SK-N-SH treated with all-trans-retinoic acid at 6 μM for 48 hours (cell line): ENCODE measurements at places on chromosomes 13 and 19.

DNA sequence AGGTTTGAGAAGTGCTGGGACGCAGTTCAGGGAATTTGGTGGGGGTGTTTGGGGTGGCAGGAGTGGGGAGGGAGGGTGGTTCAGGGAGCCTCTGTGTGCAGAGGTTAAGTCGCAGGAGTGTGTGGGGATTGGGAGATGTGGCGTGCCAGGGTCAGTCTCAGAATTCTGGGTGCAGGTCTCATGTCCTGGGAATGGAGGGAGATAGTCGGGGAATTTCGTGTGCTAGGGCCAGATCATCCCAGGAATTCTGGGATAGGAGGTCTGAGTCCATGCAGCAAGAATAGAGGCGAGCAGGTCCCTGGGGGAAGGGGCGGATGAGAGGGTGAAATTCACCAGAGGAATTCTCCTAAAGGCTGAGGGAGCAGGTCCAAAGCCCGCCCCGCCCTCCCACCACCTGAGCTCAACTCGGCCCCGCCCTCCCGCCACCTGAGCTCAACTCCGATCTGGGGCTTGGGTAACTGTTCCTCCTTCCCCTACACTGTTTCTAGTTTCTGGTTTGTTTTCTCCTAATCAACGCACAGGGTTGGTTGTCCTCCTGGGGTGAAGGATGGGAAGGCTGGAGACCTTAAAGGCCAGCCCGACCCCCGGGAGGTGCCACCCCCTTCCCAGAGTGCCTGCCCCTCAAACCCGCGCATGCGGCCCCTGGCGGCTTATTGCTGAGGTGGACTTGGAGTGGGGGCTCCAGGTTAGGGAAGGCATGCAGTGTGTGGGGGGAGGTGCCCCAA lies 15.2 kb downstream of the KCNC3 start:
- ATAC-seq = no peak

DNA sequence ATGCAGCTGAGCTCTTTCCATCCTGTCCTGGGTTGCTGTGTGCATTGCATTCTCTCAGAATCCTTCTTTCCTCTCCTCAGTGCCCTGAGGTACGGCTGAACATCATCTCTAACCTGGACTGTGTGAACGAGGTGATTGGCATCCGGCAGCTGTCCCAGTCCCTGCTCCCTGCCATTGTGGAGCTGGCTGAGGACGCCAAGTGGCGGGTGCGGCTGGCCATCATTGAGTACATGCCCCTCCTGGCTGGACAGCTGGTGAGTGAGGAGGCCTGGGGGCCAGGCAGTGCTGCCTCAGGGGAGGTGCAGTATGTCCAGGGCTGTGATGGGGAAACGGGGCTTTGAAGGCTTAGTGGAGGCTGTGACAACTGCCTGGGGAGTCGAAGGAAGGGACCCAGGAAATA lies 29.8 kb downstream of the PPP2R1A start:
- ATAC-seq = no peak

DNA sequence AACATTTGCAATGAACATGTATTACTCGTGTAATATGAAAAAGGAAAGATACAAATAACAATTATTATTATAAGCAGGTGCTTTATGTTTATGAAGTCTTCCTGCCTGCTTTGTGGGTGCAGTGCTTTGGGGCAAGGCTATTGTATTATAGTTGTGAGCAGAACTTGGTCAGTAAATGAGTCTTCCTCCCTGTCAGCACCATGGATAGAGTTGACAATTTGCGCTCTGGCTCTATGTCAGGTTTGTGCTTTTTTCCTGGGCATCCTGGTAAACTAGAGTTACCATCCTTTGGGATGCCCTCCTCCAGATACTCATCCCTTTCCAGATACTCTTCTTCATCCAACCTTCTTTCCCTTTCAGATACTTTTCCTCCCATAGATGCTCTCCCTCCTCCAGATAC lies 19.6 kb downstream of the ERICH6B start:
- no peak for ATAC-seq

DNA sequence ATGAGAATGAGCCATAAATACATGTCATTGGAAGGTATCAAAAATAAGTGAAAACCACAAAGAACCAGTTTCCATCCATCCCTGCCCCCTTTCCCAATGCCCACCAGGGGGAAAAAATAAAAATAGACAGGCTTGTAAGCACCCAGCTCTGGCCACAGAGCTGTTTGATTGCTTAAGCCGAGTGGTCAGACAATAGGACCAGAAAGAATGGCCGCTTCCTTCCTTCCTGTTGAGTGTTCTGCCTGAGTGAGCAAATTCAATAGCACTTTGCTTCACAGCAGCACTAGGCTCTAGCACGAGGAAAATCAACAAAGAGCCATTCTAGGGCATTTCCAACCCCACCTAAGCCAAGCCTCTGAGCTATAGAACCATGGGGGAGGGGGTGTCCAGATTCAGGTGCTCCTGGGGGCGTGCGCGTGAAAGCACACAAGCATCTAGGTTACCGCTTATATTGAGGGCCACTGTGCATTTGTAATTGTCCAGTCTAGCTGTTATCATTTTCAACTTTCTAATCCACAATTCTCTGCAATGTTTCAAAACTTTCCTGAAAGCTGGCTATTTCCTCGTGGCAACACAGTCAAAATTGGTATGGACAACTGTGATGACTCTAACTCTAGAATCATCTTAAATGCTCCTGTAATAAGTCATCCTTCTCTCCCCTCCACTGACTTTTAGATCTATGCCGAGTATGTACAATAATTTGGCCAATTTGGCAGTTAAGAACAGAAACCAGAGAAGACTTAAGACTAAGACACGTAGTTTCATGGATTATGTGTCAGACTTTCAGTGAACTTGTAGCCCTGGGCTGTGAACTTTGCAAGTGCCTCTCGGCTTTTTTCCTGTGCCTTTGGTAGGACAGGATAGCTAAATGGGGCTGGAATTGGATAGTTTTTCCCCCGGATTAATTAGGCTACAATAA lies 64.3 kb downstream of the SPRY2 start:
- peak; percentile 51 for ATAC-seq

- ATAC-seq = no peak
Measured at GRCh38 chr19:38959618-38960017, 15.9 kb downstream of the FBXO17 start.

DNA sequence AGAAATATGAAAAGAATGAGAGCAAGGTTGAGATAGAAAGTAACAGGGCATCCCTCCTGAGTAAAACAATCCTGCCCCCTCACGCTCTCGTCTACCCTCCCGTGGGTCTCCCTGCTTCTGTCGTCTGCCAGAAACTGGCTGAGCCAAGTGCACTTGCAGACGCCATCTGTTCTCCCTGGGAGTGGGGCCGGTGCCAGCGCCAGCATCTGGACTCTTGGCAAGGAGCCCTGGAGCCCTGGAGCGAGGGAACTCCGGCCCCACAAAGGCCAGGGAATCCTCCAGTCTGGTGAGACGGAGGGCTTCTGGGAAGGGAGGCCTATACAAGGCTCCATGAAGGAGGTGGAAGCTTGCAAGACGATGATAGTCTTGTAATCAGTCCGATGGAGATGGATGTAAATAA lies 2.3 kb upstream of the TMEM91 start:
- ATAC-seq = peak; percentile 82
